ENCODE measurements at places on chromosomes 16 and 17.

DNA sequence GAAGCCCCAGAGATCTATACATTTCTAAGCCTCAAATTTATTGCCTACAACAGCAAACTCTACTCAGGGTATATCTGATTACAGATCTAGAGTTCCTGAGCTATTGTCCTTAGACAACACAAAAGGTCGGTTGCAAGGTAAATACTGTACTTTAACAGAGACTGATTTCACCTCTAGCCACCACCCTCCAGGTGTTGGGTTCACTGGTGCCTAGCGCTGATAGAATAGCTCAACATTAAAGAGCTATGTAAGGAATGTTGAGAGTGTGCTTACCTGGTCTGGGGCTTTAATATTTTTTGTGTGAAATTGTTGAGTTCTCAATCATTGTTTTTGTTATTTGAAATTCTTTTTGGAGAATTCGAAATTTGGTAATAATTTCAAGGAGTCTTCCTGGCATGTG is 277.0 kb upstream of the PSMD7 start:
- H3K36me3 ChIP-seq = no peaks in the 10 kb centered on the region
- no peaks in the 10 kb centered on the region for H3K27me3 ChIP-seq
- no peak overlapping the region for H3K27ac ChIP-seq
- H3K4me3 ChIP-seq = no peak overlapping the region
- H3K4me1 ChIP-seq = no peaks in the 10 kb centered on the region

DNA sequence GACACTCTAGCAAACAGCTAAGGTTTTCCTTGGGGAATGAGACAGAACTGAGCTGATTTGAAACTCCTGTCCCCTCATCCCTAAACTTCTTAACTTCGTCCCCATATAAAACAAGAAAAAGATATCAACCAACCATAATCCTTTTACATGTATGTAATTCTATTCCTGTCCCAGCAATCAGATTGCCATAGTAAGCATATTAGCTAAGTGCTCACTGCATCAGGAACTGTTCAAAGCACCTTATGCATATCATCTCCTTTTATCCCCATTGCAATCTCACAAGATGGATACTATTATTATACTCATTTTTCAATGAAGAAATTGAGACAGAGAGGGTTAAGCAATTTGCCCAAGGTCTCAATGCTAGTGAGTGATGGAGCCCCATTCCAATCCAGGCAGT is 6.8 kb downstream of the KIF18B start:
- H3K27ac ChIP-seq = no peak overlapping the region
- H3K4me1 ChIP-seq = no peaks in the 10 kb centered on the region
- no peak for DNase-seq
- no peak overlapping the region for H3K4me3 ChIP-seq

GRCh38 chr16:52512297-52512987 is 34.5 kb downstream of the TOX3 start:
- no peaks in the 10 kb centered on the region for H3K36me3 ChIP-seq
- no peak for DNase-seq
- H3K4me3 ChIP-seq = no peak overlapping the region
- H3K4me1 ChIP-seq = no peaks in the 10 kb centered on the region
- H3K27me3 ChIP-seq = no peaks in the 10 kb centered on the region

- H3K27me3 ChIP-seq = no peaks in the 10 kb centered on the region
- no peak overlapping the region for H3K4me3 ChIP-seq
- H3K36me3 ChIP-seq = peaks cover 27% of the 10 kb centered on the region
- no peak overlapping the region for H3K27ac ChIP-seq
- no peaks in the 10 kb centered on the region for H3K4me1 ChIP-seq
- no peak for DNase-seq
Measured at GRCh38 chr17:60645918-60646523, 31.6 kb upstream of the BCAS3 start.

DNA sequence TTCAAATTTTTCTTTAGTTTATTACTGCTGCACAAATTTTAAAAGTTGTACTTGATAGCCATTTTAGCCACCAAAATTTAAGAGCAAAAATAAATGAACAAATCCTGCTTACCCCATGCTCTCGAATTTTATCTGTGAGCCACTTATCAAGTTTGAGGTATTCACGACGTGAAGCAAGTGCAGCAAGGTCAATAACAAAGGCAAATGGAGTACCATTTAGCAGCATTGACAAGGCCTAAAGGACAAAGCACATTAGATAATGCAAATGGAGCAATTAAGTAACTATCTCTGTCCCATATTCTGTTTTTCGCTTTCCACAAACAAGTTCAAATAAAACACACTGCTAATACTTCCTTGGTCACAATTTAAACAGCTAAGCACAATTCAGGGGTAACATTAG is 54.7 kb downstream of the CNOT1 start:
- no peaks in the 10 kb centered on the region for H3K4me1 ChIP-seq
- H3K4me3 ChIP-seq = no peak overlapping the region
- H3K27ac ChIP-seq = no peak overlapping the region
- no peak for DNase-seq
- H3K27me3 ChIP-seq = no peaks in the 10 kb centered on the region

GRCh38 chr16:53291757-53292392 is 142.4 kb upstream of the RBL2 start:
- peaks cover 100% of the 10 kb centered on the region for H3K36me3 ChIP-seq
- H3K4me3 ChIP-seq = no peak overlapping the region
- H3K27me3 ChIP-seq = no peaks in the 10 kb centered on the region
- H3K27ac ChIP-seq = no peak overlapping the region

GRCh38 chr17:43698678-43699437 is 37.1 kb upstream of the MEOX1 start:
- H3K4me3 ChIP-seq = no peak overlapping the region
- H3K27ac ChIP-seq = no peak overlapping the region
- no peaks in the 10 kb centered on the region for H3K36me3 ChIP-seq
- H3K4me1 ChIP-seq = peaks cover 14% of the 10 kb centered on the region
- H3K27me3 ChIP-seq = no peaks in the 10 kb centered on the region
- no peak for DNase-seq

GRCh38 chr16:3952737-3953131 is 72.2 kb upstream of the CREBBP start:
- H3K36me3 ChIP-seq = no peaks in the 10 kb centered on the region
- no peak overlapping the region for H3K27ac ChIP-seq
- peak; percentile 48 for DNase-seq
- no peak overlapping the region for H3K4me3 ChIP-seq

GRCh38 chr17:59641799-59642484 is 22.2 kb downstream of the CLTC start:
- H3K36me3 ChIP-seq = peaks cover 31% of the 10 kb centered on the region
- H3K4me3 ChIP-seq = no peak overlapping the region
- no peaks in the 10 kb centered on the region for H3K27me3 ChIP-seq
- H3K27ac ChIP-seq = no peak overlapping the region
- peaks cover 26% of the 10 kb centered on the region for H3K4me1 ChIP-seq

DNA sequence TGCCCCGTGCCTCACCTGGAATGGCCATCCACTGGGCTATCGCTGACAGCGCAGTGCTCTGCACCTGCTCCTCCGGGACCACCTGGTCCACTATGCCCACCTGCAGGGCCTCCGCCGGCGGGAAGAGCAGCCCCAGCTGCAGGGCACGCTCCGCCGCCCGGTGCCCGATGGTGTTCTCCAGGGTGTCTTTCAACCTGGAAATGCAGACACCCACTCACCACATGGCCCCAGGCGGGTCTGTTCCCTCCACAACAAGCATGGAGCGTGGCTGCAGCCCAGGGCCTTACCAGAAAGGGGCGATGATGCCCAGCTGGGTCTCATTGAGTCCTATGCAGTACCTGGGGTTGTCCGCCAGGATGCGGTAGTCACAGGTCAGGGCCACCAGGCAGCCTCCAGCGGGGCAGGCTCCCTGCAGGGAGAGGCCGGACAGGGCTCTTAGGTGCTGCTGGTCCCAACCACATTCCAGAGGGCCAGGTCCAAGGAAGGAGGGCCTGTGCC is 6.8 kb downstream of the DNASE1L2 start:
- H3K4me3 ChIP-seq = no peak overlapping the region
- H3K27me3 ChIP-seq = no peaks in the 10 kb centered on the region
- no peak for DNase-seq
- peaks cover 49% of the 10 kb centered on the region for H3K36me3 ChIP-seq
- no peaks in the 10 kb centered on the region for H3K4me1 ChIP-seq

- peak within 1 kb of the TSS; percentile 96 for H3K27ac ChIP-seq
- H3K36me3 ChIP-seq = peaks cover 14% of the 10 kb centered on the region
- no peaks in the 10 kb centered on the region for H3K27me3 ChIP-seq
- peak; percentile 100 for DNase-seq
- peak within 1 kb of the TSS; percentile 77 for H3K4me3 ChIP-seq
Measured at GRCh38 chr17:49677933-49678847, at the start of gene SPOP. Gene SPOP, minus strand, starts transcription at chr17:49678097. Its CDS starts 55,287 bp downstream, at chr17:49622810.

DNA sequence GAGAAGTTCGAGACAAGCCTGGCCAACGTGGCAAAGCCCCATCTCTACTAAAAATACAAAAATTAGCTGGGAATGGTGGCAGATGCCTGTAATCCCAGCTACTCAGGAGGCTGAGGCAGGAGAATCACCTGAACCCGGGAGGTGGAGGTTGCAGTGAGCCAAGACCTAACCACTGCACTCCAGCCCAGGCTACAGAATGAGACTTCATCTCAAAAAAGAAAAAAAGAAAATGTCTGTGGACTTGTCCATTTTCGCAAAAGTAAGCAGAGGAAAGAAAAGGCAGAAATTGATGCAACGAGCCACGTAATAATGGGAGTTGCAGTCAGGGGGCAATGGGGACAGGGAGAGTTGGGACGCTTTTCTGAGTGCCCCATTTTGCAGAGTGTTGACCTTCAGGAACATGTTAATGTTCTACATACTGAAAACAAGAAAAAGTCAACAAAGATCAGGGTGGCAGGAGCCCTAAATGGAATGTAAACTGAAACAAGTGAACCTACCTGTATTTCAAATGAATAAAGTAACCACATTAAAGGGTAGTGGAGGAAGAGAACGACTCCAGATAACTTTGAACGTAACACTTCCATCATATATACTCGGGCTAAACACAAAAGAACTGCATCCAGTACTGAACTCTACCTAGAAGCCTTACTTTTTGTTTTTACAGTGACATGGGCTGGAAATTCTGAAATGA is 76.4 kb downstream of the CNGB1 start:
- H3K27me3 ChIP-seq = no peaks in the 10 kb centered on the region
- peaks cover 53% of the 10 kb centered on the region for H3K4me1 ChIP-seq
- H3K27ac ChIP-seq = peak overlapping the region; percentile 85
- DNase-seq = no peak
- H3K36me3 ChIP-seq = no peaks in the 10 kb centered on the region

GRCh38 chr16:51707666-51708065 is 556.6 kb upstream of the SALL1 start:
- no peaks in the 10 kb centered on the region for H3K36me3 ChIP-seq
- no peak for DNase-seq
- no peak overlapping the region for H3K27ac ChIP-seq
- H3K4me3 ChIP-seq = no peak overlapping the region

- H3K27ac ChIP-seq = no peak overlapping the region
- H3K4me1 ChIP-seq = peaks cover 15% of the 10 kb centered on the region
- no peak overlapping the region for H3K4me3 ChIP-seq
- DNase-seq = no peak
- peaks cover 33% of the 10 kb centered on the region for H3K36me3 ChIP-seq
Measured at GRCh38 chr17:3804503-3804931, 3.5 kb upstream of the ITGAE start.

DNA sequence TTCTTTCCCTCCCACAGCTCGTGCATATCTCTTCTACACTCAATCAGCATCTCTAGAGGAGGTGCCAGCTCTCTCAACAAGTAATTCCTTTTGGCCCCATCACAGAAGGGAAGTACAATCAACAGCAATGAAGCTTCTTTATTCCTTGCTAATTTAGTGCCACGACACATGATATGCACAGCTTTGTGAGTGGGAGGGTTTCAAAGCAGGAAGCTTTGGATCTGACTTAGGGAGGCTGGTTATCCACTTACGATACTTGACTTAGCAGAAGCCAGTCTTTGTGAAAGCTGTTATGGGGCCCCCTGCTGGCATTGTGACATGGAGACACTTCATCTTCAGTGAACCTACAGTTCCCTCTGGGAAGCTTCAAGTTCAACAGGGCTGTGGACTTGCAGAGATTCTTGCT is 81.0 kb downstream of the TMEM100 start:
- H3K27ac ChIP-seq = no peak overlapping the region
- DNase-seq = peak; percentile 74
- no peaks in the 10 kb centered on the region for H3K27me3 ChIP-seq

DNA sequence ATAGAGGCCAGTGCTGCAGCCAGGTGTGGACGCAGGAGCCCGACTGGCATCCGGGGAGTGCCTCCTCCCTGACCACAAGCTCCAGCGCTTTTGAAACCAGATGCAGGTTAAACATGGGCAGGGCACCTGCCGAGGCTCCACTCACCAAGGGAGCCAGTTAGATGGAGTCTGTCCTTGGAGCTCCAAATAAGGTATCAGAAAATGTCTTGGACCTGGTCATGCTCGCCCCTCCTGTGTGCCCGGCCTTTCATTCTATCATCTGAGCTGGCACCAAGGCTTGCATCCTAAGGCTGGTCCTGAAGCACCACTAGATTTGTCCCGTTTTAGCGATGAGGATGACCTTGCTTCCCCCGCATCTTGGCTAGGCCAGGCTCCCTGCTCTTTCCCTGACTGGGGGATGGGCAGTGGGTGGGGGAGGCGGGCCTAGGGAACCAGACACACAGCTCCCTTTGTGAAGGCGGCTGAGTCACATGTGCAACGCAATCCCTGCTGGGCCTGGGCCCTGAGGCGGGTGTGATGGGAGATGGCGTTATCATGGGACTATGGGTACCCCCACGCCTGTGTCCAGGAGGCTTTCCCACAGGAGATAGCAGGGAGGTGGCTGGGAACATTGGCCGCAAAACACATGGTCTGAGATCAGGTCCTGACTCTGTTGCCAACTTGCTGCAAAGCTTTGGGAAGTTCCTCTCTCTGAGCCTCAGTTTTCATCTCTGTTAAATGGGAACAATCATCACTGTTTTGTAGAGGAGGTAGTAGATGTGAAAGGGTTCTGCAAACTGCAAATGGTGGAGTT is 5.0 kb upstream of the ADGRG1 start:
- no peak overlapping the region for H3K27ac ChIP-seq
- no peak overlapping the region for H3K4me3 ChIP-seq
- peaks cover 17% of the 10 kb centered on the region for H3K4me1 ChIP-seq
- H3K36me3 ChIP-seq = no peaks in the 10 kb centered on the region
- no peaks in the 10 kb centered on the region for H3K27me3 ChIP-seq
- peak; percentile 70 for DNase-seq

DNA sequence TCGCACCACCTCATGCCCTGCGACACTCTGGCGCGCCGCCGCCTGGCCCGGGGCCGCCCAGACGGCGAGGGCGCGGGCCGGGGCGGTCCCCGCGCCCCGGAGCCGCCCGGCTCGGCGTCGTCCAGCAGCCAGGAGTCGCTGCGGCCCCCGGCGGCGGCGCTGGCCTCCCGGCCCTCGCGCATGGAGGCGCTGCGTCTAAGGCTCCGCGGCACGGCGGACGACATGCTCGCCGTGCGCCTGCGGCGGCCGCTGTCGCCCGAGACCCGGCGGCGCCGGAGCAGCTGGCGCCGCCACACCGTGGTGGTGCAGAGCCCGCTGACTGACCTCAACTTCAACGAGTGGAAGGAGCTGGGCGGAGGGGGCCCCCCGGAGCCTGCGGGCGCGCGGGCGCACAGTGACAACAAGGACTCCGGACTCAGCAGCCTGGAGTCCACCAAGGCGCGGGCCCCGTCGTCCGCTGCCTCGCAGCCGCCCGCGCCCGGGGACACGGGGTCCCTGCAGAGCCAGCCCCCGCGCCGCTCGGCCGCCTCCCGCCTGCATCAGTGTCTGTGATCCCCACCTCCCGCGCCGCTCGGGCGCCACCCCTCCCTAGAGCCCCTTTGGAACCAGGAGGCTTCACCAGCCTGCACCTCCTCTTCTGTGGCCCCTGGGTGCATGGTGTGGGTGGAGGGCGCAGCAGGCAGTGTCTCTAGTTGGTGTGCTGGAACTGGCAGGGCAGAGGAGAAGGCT is 82.3 kb downstream of the ARHGAP23 start:
- DNase-seq = no peak
- H3K27me3 ChIP-seq = peaks cover 6% of the 10 kb centered on the region
- H3K36me3 ChIP-seq = peaks cover 15% of the 10 kb centered on the region
- H3K27ac ChIP-seq = no peak overlapping the region
- no peaks in the 10 kb centered on the region for H3K4me1 ChIP-seq
- H3K4me3 ChIP-seq = no peak overlapping the region
